ENCODE measurements at places on chromosomes 4 and X.

DNA sequence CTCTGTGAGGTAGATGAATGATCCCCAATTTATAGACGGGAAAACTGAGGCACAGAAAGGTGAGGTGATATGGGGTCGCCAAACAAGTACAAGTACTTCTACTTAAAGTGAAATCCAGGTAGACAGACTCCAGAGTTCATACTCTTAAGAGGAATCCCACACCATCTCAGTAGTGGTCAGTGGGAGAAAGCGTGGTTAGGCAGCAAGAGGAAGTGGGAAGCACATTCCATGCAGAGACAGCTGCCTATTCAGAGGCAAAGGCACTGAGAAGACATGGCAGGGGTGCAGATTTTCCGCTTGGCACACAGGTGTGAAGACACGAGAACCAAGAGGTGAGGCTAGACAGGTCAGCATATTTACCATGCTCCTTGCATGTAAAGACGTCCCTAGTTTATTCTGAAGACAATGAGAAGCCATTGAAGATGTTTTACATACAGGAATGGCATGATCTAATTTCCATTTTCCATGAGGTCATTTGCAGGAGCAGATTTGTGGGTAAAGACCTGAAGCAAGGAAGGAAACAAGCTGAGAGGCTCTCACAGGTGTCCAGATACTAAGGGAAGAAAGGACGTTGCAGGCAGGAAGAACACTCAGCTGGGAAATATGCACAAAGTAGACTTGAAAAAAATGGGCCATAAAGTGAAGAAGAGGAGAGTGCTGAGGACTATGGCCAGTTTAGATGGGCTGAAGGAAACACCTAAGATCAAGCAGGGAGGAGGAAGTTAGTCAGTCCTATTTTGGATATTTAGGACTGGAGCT lies 17.3 kb upstream of the CLNK start:
- DNase-seq = no peak

DNA sequence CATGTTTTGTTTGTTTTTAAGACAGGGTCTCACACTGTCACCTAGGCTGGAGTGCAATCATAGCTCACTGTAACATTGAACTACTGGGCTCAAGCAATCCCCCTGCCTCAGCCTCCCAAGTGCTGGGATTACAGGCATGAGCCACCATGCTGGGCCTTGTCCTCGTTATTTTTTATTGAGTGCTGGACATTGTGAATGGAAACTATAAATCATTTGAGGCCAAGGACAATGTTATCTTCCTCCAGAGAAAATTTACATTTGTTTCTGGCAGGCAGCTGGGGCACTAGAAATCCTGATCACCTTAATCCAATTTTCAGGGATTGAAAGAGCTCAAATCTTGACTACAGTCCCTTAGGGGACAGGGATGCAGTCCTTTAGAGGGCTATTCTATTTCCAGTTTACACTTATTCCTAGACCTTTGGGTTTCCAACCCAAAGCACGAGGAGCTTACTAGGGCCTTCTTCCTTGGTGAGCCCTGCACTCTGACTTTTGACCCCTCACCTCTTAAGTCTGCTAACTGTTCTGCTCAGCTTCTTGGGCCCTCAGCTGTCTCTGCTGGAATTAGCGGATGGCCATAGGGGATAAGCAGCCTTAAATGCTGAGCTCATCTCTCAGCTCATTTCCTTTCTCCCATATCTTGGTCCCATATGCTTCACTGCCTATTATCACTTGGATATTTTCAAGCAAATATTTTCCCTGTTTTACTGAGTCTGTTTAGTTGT lies 23.0 kb upstream of the PDZD4 start:
- no peak for DNase-seq

DNA sequence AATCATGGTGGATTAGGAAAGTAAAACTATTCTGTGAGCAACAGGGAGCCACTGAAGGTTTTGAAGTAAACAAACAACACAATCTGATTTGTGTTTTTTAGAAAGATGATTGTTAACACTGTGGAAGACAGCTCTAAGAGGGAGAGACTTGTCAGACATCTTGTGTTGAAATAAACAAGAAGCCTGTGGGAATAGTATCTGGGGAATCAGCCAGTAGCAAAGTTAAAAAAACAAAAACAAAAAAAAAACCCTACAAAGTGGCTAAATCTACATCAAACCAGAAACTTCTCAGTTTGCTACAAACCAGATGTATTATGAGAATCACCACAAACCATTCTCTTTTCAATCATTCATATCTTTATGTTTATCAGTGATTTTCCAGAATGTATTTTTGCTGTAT lies 125.7 kb upstream of the GPC4 start:
- DNase-seq = no peak

GRCh38 chr4:116401293-116401692 lies 684.1 kb downstream of the TRAM1L1 start:
- DNase-seq = no peak

DNA sequence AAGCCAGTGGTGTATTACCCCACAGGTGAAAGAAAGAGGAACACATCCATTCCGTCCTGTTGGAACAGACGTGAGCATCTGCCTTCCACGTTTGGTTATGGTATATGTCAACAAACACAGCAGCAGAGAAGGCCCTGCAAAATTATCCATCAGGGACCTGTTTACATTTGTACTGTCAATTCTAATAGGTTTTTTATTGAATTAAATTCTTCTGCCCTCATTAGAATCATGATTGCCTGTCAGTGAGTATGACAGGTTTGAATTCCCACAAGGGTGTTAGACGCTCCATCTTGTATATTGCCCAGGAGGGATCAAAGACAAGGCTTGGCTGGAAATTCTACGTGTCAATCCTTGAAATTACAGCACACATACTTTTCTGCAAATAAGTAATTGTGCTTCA lies 339.9 kb upstream of the NOCT start:
- DNase-seq = no peak

DNA sequence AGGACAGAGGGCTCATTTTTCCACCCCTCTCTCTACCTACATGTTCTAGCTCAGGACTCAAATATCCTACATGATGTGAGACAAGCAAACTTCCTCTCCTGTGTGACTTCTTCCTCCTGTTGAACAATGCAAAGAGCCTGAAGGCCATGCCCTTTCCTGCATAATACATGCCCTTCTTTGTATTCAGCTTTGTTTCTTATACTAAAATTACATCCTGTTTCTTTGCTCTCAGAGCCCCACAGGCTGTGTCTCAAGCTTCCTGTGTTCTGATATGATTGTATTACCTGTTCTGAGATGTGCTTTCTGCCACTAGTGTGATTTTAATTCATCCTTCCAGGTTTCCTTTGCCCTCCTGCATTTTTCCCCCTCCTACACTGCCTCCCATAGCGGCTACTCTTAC lies 166.4 kb upstream of the AFF2 start:
- DNase-seq = no peak

DNA sequence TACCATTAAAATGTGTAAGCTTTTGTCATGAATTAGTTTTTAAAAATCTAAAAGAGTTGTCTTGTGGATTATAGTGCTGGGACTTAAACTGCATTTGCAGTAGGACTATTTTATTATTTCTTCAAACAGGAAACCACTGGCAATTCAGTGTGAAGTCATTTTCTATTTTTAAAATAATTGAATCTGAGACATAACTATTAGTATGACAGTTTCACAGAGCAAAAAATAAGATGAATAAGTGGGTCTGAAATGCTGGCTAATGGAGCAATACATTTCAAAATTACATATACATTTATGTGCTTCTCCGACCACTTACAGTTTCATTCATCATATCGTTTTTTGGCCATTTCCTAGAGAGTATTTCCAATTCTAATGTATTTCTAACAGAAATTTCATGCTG lies 75.3 kb upstream of the RAPGEF2 start:
- DNase-seq = peak; percentile 19

DNA sequence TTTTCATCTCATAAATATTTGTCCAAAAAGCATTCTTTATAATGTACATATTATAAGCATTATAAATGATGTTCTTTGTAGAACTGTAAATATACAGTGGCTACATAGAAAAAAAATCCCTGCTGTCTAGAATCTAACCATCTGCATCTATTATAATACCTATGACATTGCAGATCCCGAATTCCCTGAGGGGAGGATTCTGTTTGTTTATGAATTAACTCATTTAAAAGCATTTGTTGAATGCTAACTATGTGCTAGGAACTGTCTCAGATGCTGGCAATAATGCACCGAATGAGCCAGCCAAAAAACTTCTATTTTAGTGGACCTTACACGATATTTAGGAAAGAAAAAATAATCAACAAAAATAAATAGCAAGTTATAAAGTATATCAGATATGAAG lies 189.6 kb downstream of the PACRGL start:
- no peak for DNase-seq

DNA sequence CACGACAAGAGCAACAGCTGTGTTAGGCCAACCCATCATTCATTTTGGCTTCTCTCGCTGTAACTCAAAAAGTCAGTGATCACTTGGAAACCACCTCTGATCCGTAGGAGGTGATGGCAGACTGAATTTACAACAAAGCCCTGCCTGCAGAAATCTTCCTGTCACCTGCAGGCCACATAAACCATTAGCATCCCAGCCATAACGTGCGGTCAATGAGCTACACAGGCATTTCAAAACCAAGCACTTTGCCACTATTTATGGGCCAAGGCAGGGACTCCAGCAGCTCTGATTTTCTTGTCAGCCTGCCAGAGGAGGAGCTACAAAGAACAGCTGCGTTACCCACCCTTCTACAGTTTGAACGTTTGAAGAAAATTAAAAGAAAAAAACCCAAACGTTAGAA lies 228.1 kb upstream of the PPARGC1A start:
- no peak for DNase-seq

GRCh38 chrX:23435108-23435507 lies 100.5 kb downstream of the PTCHD1 start:
- DNase-seq = no peak

DNA sequence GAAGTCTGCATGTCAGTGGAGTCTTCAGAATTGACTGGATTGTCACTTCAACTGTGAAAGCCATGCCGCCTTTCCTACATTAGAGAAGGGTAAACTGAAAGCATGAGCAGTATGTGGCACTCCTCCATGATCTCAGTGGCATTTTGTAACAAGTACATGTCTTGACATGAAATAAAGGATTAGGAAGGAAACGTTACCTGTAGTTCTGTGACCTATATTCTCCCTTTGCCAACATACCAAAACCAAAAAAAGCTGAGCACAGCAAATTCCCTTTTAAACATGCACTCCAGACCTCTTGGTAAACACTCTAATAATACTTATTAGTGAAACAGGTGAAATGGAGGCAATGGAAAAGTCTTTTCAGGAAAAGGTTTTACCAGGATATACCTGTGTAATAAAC lies 344.2 kb downstream of the GRIA2 start:
- DNase-seq = no peak

GRCh38 chrX:23822841-23823240 lies 39.9 kb downstream of the SAT1 start:
- no peak for DNase-seq

- DNase-seq = no peak
These were observed 108.2 kb upstream of the FAM9C start for GRCh38 chrX:13152518-13153185.

GRCh38 chr4:5340991-5341451 lies 289.7 kb downstream of the STK32B start:
- no peak for DNase-seq

- DNase-seq = peak; percentile 54
These were observed 309.9 kb downstream of the DHX15 start for GRCh38 chr4:24274381-24274941.

DNA sequence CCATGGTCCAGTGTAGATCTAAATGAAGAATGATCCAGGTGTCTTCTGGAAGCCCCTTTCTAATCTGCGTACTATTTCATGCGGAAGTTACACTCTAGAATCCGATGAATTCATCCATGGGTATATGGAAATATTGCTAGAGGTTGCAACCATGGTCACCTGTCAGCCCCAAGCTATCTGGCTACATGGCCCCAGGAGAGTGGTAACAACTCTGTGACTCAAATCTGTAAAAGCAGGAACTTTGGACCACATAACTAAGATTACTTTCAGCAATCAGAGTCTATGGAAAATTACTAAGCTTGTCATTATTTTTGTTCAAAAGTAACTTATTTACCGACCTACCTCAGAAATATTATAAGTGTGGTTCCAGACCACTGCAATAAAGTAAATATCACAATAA lies 150.6 kb upstream of the MED14 start:
- no peak for DNase-seq

- DNase-seq = peak; percentile 10
These were observed 172.2 kb upstream of the TECRL start for GRCh38 chr4:64581422-64581821.

All from fibroblast of the aortic adventitia (primary cell).